Activated effector memory CD4-positive, alpha-beta T cell treated with anti-CD3 and anti-CD28 coated beads, Interleukin-2, amount 50 U/mL, for 16 hours (primary cell): ENCODE measurements at places on chromosomes 6 and 20.
A peak's percentile ranks its signal among the peaks of the same experiment; 100 is the strongest.

DNA sequence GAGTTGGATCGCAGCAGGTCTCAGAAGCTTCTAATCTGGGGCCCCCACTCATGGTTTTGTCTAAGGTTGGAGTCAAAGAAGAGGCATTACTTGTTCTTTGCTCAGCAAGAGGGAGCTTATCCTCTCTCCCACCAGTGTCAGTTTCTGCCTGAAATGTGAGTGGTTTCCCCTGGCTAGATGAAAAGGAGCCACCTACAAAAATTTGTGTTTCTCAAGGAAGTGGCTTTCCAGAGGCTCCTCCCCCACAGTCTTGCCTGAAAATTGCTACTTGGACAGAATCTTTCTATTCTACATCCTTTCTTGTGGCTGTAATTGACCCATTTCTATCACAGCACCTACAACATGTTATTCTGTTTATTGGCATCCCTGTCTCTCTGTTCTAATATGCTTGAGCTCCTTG lies 37.9 kb downstream of the SCML4 start:
- no peak for DNase-seq

GRCh38 chr6:56690519-56691285 lies 48.0 kb upstream of the DST start:
- DNase-seq = no peak

DNA sequence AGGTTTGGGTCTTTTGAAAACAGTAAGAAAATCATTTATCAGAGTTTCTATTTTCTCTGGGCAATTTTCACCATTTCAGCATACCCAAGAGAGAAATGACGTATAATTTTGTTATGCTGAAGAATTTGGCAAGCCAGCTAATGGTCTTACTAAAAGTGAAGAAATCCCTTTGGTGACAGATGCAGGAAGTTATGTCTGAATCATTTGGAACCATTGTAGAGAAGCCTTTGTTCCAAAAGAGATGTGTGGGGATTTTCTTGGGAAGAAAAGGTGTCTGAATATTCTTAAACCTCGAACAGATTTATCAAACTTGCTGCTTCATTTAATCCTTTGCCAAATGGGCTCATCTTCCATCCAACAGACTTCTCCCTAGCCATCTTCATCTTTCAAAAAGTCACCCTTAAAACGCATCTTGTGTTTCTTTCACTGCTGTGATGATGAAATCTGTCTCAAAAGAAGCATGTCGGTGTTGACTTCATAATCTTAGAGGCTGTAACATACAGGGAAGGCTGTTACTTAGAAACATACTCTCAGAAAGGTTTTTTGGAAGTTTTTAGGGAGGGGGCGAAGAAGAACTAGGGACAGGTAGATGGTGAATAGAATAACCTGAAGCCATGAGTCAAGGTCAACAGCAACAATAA lies 39.5 kb downstream of the CITED2 start:
- DNase-seq = no peak

- DNase-seq = no peak
Observed at GRCh38 chr6:10478187-10479040, 42.7 kb upstream of the GCNT2 start.

GRCh38 chr6:157322792-157323254 lies 496 bp downstream of the TMEM242 start:
- DNase-seq = peak; percentile 93

DNA sequence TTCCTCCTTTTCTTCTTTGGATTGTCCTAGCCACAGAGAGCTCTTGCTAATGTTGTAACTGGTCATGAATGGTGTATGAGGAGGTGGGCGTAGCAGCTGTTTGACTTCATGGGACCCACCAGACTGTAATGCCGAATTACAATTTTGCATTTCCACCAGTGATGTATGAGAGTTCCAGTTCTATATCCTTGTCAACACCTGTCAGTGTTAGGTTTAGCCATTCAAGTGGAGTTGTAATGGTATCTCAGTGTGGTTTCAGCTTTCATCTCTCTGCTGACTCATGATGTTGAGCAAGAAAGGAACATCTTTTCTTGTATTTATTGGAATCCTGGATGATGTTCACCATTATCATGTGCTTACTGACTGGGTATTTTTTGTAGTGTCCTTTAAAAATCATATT lies 5.1 kb downstream of the IGF2R start:
- DNase-seq = no peak
